ENCODE measurements at places on chromosomes 5 and 9.

DNA sequence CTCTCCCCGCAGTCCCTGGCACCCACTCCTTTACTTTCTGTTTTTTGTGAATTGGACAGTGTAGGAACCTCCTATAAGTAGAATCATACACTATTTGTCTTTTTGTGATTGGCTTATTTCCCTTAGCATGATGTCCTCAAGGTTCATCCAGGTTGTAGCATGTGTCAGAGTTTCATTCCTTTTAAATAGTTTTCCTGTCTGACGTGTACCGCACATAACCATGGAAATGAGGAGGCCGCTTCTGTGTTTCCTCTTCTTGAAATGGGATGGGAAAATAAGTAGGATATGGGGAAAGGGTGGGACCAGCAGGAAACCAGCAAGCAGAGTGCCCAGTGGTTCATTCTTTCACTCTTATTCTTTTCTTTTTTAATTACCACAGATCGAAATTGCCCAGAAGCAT lies 72.6 kb upstream of the ENTREP1 start:
- no peak for DNase-seq

DNA sequence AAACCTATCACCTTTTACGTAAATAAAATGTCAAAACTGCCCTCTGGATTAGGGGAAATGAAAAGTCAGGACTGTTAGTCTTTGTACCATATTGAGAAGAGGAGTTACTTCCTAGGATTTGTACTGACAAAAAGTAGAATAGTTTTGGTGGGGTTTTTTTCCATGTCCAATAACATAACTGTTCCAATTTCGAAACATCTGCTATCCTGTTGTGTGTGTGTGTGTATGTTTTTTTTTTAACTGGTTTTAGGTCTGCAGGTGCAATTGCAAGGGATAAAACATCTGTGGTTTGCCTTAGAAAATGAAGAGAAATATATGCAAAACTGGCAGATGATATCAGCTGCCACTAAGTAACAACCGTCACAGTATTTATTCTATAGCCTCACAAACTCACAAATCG lies 506.8 kb downstream of the NFIB start:
- DNase-seq = no peak

DNA sequence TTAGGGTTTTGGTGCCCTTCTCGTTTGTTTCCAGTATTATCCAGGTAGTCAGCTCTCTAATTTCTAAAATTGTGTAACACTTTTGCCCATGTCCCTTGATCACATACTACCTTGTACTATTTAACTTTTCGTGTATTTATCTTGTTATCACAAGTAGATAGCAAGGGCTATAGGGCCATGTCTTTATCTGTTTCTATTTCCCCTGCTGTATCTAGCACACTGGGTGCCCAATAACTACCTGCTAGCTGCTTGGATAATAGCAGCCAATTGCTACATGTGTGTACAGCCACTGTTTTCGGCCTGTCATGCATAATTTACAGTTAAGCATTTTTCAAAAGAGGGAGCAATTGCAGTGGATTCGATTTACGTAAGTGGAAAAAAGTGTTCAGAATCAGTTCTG lies 64.8 kb upstream of the TNFAIP8 start:
- DNase-seq = no peak

DNA sequence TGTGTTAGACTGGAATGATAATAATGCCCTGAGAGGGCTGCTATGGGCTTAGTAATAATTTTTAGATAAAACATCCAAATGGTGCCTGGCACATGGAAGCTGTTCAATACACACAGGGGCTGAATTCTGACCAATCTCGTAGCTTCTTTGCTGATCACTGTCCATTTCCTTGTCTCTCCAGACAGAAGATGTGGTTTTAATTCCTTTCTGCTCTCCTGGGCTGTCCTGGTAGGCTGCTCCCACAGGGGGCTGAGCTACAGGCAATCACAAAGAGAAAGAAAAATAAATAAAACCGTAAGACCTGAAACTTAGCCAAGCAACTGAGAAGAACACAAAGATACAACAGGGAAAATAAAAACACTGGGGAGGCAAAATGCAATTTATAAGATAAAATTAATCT lies 136.5 kb downstream of the CDK5RAP2 start:
- DNase-seq = peak; percentile 70

DNA sequence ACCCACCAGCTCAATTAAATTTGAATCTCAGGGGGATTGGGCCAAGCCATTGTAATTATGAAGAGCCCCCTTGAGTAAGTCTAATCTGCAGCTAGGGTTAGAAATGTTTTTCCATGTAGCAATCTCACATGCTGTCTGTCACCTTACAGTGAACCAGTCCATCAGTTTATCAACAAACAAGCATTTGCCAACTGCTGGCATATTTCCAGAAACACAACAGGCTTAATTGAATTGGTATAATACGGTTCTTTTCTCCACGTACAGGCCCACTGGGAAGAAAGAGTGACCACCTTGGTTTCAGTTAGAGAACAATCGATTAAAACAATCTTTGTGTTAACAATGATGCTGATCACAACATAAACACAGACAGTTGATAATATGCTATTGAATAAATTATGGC lies 67.4 kb downstream of the NSUN2 start:
- DNase-seq = no peak

GRCh38 chr9:17330097-17330496 lies 195.3 kb downstream of the CNTLN start:
- peak; percentile 5 for DNase-seq

DNA sequence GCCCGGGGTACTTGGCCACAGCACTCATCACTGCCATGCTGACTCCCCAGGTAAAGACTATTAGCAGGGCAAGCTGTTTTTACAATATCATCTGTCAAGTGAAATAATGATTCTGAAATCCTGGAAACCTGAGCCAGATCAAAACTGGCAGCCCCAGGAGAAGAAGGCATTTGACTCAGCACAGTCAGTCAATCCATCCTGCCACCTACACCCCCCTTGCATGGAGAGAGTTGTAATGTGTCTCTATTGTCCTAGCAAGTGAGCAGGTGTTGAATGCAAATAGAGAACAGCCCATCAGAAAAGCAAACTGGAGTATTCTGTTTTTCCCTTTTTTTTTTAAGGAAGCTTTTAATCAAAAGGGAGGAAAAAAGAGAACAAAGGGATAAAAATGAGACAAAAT lies 291.2 kb downstream of the BRINP1 start:
- DNase-seq = no peak

DNA sequence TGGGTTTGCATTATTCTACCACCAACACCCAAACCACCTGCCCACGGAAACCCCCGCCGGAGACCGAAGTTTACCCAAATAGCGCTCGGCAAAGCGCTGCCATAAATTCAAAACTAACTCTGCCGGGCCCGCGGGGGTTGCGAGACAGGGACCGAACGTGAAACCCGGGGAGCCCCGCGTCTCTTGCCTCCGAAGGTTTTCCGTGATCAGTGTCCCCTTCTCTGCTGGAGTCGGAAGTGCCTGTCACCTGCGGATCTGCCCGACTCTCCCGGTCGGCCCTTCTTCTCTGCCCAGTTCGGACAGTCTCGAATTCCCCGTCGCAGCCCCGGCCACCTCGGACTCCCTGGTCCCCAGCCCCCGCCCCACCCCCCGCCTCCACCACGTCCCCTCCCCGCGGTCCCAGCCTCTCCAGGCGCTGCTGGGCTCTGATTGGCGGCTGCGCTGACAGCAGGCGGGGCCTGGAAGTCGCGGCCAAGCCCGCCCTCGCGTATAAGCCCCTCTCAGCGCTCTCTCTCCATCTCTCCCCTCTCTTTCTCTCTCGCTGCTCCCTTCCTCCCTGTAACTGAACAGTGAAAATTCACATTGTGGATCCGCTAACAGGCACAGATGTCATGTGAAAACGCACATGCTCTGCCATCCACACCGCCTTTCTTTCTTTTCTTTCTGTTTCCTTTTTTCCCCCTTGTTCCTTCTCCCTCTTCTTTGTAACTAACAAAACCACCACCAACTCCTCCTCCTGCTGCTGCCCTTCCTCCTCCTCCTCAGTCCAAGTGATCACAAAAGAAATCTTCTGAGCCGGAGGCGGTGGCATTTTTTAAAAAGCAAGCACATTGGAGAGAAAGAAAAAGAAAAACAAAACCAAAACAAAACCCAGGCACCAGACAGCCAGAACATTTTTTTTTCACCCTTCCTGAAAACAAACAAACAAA lies at the start of gene RORB:
TSS of gene RORB (plus strand) at position 517 of the 929 bp plus-strand sequence. CDS start 642 bp downstream, outside the sequence.
- DNase-seq = peak; percentile 8

- DNase-seq = peak; percentile 33
These were observed 125.6 kb downstream of the NXNL2 start for GRCh38 chr9:88660611-88661010.

DNA sequence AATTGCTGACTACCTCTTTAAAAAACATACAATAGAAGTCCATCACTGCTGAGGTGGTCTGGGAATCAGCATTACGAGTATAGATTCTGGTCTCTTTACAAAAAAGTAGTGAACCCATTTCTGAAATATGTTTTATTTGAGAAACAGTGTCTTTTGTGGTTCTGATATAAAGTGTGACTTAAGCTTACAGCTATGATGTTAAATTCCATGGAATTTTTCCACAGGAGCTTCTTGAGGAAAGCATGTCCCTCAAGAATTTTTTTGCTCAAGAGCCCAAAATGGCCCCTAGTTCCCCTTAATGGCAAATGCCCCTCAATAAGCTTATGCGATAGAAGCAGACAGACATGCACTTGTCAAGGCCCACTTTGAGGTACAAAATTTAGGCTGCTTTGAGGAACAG lies 265.7 kb downstream of the FAM170A start:
- DNase-seq = peak; percentile 5

- DNase-seq = no peak
These were observed 137.0 kb downstream of the CCDC192 start for GRCh38 chr5:127840198-127840524.

- no peak for DNase-seq
These were observed 58.4 kb downstream of the ZNF510 start for GRCh38 chr9:96719521-96719920.

DNA sequence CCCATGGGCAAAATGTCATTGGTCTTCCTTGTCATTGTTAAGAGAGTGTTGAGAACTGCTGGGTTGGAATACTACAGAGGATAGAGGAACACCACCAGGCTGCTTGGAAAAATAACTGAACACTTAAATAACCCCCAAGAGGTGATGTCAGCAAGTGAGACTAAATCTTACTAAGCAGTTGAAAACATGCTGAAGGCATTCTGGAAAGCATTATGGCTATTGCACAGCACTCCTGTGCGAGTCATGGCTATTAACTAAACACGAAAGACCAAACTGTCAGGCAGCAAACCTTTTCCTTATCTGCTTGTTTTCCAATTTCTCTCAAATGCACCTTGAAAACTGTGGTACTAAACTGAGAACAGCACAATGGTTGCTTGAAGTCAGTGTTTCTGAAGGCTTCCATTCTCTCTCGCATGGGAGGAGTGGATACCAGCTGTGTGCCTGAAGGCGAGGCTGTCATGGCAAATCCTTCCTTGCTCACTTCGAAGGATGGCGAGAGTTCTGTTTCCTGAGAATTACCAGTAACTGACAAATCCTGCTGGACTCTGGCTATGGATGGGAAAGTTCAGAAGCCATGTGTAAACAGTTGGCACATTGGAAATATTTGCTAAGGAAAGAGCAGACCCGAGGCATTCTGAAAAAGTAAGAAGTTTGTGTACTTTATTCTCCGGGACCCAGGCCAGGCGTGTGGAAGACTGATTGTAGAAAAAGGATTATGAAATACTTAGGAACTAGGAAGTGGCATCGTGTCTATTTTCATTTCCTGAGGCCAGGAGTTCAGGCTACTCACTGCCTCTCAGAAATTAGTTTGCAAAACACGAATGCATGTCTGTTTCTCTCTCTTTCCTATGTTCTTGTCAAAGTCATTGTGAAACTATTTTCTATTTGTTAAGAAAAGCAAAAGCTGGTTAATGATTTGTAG lies 182.1 kb downstream of the DMRT2 start:
- DNase-seq = peak; percentile 89

DNA sequence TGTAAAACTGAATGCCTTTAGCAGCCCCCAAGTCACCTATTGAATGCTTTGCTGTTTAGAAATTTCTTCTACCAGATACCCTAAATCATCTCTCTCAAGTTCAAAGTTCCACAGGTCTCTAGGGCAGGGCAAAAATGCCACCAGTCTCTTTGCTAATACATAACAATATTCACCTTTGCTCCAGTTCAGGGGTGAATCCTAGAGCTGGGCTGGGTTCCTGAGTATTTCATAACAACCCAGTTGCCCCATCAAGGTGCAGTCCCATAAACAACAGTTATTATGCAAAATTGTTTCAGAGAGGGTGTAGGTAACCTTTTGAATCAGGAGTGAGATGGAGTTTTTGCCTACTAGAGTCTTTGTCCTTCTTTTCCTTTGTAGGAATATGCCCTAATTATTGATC lies 19.0 kb upstream of the C1QTNF3 start:
- no peak for DNase-seq

GRCh38 chr5:177393206-177393765 lies 7.2 kb downstream of the PFN3 start:
- DNase-seq = no peak

DNA sequence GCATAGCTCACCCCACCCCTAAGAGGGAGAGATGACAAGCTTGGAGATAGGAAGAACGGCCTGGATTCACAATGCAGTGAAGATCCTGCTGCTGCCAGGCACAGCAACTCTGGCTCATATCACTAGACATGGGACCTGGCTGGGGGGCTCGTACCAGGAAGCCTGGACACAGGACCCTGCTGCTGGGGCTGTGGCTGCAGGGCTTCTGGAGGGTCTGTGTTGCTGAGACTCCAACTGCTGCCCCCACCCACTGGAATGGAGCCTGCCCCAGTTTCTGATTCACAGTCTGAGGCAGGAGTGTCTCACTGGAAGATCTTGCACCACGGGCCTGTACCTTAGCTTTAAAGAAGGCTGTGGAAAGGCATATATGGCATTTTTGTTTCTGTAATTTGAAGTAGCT lies 31.0 kb upstream of the GLRX start:
- no peak for DNase-seq

DNA sequence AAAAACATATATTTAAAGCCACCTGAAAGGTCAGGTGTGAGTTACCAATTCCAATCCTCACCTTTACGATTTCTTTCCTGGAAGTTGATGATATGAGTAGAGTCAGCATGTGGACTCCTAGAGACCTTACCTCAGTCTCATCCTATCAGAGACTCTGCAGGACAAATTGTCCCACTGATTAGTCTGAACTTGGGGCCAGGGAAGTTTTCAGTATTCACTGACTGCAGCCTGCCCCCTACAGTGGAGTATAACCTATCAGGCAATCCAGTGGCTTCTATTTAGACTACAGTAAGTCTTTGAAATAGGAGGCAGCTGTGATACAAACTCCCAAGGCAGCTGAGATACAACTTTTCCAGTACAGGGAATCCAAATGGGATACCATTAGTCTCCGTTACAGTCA lies 449.4 kb upstream of the CDH10 start:
- DNase-seq = no peak

GRCh38 chr5:52989781-52990527 lies 802 bp downstream of the ITGA2 start:
- DNase-seq = peak; percentile 57

- peak; percentile 6 for DNase-seq
These were observed 117.7 kb downstream of the HOMER1 start for GRCh38 chr5:79396265-79396664.

All from AG10803 (cell line).